HuH-7 (cell line): ENCODE measurements at places on chromosomes 6 and 20.

GRCh38 chr6:112004201-112005012, 49.5 kb upstream of the CCN6 start:
- DNase-seq = no peak

DNA sequence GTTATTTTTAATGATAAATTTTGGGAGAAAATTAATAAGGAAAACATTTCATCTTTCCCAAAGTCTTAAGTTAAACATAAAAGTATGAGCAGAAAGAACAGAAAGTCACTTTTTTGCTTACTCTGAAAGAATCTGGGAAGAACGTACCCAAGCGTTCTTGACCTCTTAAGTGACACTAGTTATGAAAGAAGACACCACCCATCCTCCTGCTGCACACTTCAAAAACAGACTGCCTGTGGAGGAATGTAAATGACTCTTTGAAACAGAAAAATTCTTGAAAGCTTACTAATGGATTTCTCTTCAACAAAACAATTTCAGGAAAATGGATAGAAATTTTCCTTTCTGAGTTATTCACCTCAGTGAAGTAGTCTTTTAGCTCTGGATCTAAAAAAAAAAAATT, 227.7 kb downstream of the MEI4 start:
- no peak for DNase-seq

DNA sequence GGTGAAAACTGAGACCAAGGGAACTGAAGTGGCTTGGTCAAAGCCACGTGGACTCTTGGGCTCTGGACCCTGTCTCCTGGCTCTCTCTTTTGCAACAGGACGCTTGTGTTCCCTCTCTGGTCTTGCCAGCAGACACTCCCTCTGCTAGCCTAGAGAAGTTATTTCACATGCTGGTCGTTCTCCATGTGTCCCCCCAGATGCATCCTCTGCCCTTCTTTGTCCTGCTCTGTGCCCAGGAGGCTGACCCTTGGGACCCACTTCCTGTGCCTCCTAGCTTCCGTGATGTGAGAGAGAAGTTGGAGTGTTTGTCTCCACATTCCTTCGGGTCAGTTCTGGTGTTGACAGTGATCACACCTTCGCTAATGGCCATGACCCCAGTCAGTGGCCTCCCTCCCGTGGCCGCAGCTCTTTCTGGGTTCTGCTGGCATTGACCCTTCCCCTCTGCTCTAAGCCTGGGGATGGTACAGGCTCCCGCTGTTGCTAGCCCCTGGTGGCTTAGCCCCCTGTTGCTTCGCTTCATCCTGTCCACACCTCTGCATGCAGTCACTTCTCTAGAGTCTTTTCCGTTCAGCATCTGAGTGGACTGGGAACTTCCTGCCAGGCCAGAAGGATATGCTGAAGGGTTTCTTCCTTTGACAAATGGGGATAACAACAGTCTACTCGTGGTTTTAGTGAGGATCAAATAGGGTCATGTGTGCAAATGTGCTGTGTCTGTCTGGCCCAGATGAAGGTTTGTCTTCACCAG, 70.1 kb upstream of the BMP2 start:
- DNase-seq = no peak

GRCh38 chr20:10634211-10634610, 39.6 kb downstream of the JAG1 start:
- DNase-seq = no peak

- no peak for DNase-seq
Observed at GRCh38 chr6:155377061-155377460, 62.8 kb upstream of the TFB1M start.

- no peak for DNase-seq
Observed at GRCh38 chr6:143465546-143465945, 14.9 kb downstream of the PEX3 start.

DNA sequence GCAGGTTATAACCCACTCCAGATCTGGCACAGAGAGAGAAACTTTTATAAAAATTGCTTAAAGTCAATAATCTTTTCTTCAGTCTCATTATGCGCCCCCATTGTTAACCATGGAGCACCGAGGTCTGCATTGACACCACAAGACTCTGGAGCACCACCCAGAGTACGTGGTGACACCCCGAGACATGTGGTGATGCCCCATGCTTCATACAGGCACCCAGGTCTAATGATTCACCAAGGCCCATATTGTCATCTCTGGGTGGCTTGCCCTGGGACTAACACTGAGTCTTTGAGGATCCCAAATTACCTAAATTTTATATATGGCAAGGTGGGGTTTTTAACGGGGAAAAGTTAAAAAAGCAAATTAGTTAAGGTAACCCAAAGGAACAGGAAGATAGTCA, 31.1 kb downstream of the CD109 start:
- no peak for DNase-seq

- DNase-seq = no peak
Observed at GRCh38 chr20:25315418-25316210, 67.7 kb downstream of the PYGB start.

DNA sequence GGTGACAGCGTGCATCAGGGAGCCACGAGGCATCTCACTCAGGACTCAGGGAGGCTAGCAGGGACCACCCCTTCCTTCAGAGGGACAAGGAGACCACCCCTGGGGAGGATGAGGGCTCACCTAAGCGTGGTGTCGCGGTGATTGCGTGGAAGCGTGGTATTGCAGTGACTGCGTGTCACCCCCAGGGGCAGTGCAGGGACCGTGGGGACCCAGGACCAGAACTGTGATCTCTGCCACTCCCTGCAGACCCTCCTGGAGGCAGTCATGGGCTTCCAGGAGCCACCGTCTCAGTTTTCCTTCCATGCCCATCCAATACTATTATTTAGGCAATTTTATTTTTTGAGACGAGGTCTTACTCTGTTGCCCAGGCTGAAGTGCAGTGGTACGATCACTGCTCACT, 147.1 kb downstream of the TAF4 start:
- DNase-seq = no peak

DNA sequence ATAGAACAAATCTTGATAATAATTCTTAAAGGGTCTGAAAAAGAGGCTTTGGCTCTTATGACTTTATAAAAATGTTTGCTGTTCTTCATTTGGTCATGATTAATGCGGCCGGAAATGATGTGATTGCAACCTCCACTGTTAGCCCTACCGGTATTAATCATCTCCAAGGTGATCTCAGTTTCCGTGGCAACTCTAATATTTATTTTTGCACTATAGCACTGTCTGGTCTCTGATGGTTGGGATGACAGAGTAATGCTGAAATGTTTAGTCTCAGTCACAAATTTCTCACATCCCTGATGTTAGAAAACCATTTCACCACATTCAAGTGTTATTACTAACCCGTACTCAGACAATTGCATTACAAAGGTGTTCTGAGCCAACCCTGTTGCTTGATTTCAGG, 87.4 kb downstream of the TMEM200A start:
- DNase-seq = no peak

- DNase-seq = no peak
Observed at GRCh38 chr6:120965814-120966213, 368.5 kb downstream of the TBC1D32 start.

GRCh38 chr6:42688281-42688680, 34.1 kb downstream of the PRPH2 start:
- no peak for DNase-seq

GRCh38 chr6:157555455-157556143, 174.6 kb downstream of the ZDHHC14 start:
- no peak for DNase-seq

DNA sequence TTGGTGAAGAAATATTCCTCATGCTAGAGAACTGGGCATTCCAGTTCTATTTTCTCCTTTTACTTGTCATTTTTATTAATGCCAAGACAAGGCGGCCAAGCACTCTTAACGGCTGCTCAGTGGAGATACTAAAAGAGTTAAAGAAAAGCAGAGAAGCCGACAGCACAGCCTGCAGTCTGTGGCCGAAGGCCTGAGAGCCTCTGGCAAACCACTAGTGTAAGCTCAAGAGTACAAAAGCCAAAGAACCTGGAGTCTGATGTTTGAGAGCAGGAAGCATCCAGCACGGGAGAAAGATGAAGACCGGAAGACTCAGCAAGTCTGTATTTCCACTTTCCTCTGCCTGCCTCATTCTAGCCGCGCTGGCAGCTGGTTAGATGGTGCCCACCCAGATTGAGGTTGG, 167.1 kb upstream of the FUT9 start:
- no peak for DNase-seq

- no peak for DNase-seq
Observed at GRCh38 chr6:98463038-98464000, 371.1 kb upstream of the POU3F2 start.

GRCh38 chr6:135093578-135093977, 39.0 kb upstream of the HBS1L start:
- DNase-seq = no peak

GRCh38 chr6:27642744-27643456, 170.0 kb upstream of the ZNF184 start:
- DNase-seq = no peak

DNA sequence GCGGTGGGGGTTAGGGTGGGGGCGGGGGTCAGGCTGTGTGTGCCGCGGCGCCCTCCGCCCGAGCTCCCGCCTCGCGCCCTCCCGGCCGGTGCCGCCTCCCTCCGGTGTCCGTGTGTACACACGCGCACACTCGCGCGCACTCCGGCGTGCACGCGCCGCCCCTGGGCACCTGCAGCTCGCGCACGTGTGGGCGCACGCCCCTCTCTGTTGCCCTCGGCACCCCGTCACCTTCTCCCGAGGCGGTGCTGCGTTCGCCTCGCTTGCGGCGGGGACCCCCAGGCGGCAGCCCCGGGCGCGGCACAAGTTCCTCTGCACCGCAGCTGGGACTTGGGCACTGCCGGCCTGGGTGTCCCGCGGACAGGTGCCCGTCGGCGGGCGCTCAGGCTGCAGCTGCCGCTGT, 525 bp downstream of the MACROD2 start:
- peak; percentile 48 for DNase-seq

DNA sequence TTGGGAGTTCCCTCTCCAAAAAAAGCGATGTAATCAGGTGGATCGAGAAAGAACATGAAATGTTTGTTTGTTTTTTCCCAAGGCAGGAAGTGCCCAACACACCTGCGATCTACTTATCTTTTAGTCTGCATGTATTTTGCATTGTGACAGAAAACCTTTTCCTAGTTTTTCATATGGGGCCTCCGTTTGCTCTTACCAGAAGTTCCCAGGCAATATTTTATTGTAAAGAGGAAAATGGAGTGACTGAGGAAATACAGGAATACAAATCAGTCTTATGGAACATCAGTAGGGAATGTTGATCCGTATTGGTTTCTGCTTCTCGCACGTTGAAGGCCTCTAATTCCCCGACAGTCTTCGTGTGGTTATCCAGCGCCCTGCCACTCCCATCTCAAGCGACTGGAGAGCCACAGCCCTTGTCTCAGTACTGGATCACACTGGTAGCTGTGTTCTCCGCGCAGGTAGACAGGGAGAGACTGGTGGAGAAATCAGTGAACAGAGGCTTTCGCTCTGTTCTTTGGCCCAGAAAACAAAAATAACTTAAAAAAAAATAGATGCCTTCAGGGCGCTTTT, 107.4 kb downstream of the TRIM27 start:
- no peak for DNase-seq

DNA sequence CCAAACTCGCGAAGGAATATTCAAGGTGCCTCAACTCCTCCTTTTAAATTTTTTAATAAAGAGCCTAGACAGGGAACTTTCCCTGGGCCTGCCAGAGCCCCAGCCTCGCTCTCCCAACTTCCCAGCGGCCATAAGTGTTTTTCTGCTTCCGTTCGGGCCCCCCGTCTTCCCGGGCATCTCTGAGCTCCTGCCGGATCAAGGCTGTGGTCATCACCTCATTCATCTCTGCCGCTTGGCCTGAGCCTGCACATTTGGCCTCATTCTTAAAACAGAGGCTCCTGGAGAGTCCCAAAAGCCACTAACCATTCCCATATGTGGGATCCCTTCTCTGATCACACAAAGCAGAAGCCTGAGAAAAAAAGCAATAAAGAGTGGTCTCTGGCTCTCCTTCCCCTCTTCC, 969.1 kb upstream of the DEFB115 start:
- no peak for DNase-seq

DNA sequence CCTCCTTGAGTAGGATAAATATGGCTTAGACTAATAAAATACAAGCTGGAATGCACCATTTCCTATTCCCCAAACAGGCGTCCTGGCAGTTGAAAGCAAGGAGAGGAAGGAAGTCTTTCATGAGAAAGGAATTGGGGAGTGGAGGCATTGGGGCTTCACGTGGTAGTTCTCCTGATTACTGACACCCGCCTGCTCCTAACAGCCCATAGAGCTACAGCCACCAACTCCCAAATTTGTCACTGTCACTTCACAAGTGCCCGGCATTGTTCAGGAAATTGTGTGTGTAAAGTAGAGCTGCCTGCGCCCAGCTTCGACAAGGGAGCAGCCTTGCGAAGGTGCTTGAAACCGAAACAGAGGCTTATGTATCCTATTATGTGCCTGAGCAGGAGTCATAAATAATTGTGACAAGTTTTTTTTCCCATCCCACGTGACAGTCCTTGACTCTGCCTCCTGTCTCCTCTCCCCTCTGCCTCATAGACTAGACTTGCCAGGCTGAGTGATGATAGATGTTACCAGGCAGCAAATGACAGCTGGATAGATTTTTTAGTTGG, 301.7 kb upstream of the ZFP64 start:
- DNase-seq = no peak

DNA sequence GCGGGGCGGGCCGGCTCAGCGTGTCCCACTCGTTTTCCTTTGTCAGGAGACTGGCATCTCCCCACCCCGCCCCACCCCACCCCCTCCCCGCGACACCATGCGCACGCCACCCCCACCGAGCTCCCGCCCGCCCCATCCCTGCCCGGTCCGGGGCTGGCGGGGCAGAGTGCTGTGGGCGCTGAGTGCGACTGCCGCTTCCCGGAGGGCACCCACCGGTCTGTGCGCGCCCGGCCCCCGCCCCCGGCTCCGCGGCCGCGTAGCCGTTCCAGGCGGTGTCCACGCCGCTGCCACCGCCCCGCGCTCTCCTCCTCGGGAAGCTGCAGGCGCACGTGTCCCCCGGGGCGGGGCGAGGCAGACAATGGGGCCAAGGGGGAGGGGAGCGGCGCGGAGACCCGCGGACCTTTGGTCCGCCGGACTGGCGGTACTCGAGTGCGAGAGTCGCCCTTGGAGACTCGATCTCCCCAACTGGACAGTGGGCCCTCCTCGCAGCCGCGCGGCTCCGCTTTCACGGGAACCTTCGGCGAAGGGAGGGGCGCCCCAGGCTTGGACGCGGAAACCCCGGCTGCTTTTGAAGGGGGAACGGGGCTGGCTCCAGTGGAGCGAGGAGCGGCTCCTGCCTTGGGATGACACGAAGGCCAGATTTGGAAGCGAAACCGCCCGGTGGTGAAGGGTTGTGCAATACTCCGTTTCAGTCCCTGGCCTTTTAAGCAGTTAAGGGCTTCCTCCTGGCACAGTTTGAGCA, 1.0 kb upstream of the SYNCRIP start:
- peak; percentile 91 for DNase-seq

- DNase-seq = no peak
Observed at GRCh38 chr20:14189794-14190402, 147.5 kb downstream of the FLRT3 start.
